Stimulated activated CD8-positive, alpha-beta memory T cell treated with anti-CD3 and anti-CD28 coated beads, Interleukin-4, amount 100 ng/mL, for 48 hours (primary cell): ENCODE measurements at places on chromosomes 4 and X.

DNA sequence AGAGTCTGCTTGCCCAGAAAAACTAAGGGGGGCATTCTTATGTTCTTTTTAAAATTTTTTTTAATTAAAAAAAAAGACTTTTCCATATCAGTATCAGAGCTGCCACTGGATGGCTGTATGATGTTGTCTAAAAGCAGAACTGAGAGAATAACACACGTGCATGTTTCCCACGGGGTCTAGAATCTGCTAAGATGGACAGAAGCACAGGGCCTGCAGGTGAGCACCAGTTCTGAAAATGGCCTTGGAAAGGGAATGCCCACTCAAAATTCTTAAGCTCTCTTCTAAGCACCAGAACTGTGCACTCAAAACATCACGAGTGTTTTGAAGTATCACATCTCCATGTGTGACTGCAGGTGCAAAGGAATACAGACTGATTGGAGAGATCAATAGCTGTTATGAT lies 61.1 kb downstream of the ARAP2 start:
- DNase-seq = no peak

DNA sequence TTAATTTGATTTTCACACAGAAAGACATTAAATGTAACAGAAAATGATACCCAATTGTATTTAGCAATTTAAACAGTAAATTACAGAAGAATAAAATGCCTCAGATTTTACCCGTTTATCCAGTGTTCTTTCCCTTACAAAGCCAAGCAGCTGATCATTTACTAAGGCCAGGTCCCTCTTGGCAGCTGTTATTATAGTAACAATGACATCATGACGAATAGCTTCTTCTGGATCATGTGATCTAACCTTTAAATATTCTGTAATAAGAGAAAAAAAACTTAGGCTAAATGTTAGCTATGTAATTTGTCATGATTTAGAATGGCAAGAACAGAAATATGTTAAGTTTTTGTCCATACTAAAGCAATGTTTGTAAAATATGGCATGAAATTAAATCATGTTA lies 69.4 kb downstream of the PDS5A start:
- DNase-seq = no peak

DNA sequence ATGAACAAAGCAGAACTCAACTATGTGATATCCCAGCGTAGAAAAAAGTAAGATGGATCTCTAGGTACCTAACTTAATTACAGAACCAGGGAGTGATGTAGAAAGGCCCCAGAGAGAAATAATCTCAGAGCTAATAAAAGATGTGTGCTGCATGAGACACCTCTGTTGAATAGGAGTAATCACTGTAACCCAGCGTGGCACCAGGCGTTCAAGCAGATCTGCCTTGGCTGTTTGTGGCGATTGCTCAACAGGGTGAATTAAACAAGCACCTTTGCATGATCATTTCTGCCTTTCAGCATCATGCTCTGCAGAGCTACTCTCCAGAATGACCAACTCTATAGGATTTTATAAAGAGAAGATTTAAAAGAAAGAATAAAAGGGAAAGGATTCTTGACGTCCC lies 81.7 kb upstream of the KCNIP4 start:
- no peak for DNase-seq

DNA sequence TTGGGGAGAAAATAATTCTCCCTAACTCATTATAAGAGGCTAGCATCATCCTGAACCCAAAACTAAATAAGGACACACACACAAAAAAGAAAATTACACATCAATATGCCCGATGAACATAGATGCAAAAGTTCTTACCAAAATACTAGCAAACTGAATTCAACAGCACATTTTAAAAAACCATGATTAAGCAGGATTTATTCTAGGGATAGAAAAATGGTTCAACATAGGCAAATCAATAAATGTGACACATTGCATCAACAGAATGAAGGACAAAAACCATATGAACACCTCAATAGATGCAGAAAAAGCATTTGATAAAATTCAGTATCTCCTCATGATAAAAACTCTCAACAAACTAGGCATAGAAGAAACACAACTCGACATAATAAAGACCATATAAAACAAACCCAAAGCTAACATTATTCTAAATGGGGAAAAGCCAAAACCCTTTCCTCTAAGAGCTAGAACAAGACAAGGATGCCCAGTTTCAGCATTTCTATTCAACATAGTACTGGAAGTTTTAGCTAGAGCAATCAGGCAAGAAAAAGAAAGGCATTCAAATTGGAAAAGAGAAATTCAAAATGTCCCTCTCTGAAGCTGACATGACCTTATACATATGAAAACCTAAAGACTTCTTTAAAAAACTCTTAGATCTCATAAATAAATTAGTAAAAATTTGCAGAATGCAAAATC lies 200.9 kb downstream of the NKX6-1 start:
- DNase-seq = no peak
